Central memory CD4-positive, alpha-beta T cell (primary cell): ENCODE measurements at places on chromosomes 6 and 20.
A peak's percentile ranks its signal among the peaks of the same experiment; 100 is the strongest.

DNA sequence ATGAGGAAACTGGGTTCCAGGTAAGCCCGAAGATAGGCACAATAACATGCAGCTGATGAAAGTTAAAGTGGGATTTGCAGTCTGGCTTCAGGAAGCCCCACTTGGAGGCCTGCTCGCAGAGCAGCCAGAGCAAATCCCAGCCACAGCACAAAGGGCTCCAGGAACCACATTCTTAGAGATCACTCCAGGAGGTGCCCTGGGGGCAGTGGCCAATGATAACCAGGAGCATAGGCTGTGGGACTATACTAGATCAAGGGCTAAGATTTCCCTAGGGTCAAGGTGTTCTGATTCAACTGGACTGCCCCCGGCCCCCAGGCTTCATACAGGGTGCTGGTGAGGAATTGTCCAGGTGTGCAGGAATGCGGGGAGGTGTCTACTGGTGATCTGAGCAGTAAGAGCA lies 133.9 kb upstream of the PTPRT start:
- DNase-seq, result no peak

GRCh38 chr6:13351271-13351670 lies 22.9 kb upstream of the TBC1D7 start:
- no peak for DNase-seq

DNA sequence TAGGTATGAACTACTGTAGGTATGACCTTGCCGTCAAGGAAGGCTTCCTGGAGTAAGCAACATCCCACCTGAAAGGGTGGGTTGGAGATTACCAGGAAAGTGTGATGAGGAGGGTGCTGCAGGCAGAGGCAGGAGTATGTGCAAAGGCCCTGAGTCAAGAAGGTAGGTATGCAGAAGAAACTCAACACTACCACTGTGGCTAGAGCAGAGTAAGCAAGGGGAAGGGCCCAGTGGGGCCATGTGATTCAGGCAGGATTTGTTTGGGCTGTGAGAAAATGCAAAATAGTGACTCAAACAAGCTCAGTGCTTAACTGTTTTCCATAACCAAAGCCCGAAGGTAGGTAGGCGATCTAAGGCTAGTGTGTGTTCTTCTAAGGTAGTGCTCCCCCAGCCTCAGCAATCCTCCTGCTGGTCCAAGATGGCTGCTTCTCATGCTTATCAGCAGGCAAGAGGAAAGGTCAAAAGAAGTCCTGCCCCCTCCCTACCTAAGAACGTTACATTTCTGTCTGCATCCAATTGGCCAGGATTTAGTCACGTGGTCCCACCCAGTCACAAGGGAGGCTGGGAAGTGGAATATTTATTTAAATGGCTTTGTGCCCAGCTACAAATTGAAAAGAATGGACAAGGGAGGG lies 36.2 kb upstream of the HMGA1 start:
- DNase-seq, result no peak

DNA sequence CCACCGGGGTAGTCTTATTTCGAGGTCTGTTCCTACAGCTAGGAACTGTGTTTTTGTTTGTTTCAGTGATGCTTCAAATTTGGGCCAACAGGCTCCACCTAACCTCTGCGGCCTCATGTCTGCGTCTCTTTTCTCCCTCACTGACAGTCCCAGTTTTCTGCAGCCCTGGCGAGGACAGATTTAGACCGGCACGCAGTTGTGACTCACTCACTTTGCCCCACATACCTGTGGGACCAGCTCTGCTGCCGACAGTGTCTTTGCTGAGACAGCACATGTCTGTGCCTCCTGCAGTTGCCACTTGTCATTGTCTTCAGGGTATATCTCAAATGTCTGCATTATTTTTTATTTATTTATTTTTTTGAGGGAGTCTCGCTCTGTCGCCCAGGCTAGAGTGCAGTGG lies 29.2 kb downstream of the OSBPL2 start:
- no peak for DNase-seq

DNA sequence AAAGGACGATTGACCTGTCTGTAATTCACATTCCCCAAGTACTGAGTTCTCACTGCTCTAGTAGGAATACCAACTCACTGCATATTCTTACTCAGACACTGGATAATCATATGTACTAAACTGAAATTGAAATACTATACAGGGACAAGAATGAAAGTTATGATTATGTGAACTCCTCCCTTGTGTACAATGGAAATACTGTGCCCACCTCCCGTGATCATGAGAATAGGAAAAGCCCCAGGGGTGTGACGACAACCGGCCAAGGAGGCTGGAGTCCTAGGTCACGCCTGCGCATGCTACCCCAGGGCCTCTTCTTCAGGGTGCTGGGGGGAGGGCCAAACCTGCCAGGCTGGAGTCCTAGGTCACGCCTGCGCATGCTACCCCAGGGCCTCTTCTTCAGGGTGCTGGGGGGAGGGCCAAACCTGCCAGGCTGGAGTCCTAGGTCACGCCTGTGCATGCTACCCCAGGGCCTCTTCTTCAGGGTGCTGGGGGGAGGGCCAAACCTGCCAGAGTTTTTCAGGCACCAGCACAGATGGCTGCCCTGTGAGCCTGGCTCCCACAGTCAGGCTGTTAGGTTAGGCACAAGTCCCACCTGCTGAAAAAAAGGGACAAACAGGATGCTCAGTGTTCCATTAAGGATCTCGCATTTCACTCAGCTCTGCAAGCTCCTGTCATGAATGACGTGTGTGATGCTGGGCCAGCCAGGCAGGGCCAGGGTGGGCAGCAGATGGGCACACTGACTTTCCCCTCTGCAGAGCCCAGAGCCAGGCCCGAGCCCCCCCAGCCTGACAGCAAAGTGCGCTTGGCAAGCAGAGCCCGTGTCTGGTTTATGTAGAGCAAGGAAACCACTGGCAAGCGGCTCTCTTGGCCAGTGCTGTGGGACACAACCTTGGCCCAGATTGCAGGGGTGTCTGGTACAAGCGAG lies 107.7 kb downstream of the FOXF2 start:
- no peak for DNase-seq

DNA sequence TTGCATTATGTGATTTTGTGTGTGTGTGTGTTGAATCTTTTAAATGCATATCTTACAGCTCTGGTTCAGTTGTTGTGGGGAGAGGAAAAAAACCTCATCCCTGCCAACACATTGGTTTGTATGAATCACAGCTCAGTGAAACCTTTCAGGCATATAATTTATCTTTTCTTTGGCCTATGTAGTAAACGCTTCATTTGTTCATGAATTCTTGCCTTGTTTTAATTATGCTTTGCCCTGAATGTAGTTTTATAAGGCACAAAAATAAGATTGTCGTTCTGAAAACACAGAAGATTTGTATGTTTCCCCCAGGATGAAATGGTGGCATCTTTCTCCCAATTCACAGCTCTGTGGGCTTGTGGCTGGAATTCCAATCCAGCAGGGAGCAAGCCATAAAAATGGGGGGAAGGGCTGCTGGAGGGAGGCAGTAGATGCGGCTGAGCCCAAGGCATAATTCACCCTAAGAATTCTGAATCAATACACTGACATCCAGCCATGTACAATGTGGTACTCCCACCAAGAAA lies 45.1 kb downstream of the BCAS1 start:
- no peak for DNase-seq

DNA sequence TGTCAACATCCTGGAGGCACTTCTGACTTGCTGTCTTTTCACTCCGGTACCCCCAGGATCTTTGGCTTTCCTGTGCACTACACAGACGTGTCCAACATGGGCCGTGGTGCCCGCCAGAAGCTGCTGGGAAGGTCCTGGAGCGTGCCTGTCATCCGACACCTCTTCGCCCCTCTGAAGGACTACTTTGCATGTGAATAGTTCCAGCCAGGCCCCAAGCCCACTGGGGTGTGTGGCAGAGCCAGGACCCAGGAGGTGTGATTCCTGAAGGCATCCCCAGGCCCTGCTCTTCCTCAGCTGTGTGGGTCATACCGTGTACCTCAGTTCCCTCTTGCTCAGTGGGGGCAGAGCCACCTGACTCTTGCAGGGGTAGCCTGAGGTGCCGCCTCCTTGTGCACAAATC lies 12.0 kb upstream of the MAPRE1 start:
- DNase-seq, result no peak

DNA sequence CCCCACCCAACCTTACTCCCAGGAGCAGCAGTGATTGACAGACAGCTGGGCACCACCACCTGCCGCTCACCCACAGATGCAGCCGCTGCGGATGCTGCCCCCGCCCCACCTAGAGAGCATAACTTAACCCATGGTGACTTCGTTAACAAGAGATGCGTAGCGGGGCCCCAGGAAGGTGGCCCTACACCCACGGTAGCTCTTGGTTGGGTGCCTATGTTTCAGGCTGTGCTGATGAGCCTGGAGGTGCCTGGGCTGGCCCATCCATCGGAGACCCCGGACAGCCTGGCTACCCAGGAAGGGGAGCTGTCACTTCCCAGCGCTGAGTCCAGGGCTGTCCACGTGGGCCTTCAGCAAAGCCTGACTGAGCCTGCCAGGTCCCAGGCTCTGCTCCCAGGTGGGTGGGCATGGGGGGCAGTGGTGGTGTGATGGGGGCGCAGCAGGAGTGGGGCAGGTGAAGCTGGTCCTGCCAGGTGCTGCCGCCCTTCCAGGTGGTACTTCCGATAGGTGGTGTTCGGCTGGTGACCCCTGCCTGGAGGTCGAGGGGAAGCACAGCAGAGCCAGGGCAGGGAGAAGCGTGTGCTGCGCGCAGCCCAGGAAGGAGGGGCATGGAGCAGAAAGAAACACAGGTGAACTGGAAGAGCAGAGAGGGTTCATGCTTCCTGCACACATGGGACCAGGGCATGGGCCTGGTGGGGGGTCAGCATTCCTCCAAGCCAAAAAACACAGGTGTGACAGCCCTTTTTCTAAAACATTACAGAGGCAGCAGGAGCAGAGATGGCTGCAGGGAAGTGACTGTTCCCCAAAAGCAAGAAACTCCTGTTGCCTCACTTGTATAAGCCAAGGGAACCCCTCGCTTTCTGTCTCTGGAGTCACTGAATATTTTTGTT lies 56.9 kb downstream of the SYNJ2 start:
- DNase-seq, result no peak

DNA sequence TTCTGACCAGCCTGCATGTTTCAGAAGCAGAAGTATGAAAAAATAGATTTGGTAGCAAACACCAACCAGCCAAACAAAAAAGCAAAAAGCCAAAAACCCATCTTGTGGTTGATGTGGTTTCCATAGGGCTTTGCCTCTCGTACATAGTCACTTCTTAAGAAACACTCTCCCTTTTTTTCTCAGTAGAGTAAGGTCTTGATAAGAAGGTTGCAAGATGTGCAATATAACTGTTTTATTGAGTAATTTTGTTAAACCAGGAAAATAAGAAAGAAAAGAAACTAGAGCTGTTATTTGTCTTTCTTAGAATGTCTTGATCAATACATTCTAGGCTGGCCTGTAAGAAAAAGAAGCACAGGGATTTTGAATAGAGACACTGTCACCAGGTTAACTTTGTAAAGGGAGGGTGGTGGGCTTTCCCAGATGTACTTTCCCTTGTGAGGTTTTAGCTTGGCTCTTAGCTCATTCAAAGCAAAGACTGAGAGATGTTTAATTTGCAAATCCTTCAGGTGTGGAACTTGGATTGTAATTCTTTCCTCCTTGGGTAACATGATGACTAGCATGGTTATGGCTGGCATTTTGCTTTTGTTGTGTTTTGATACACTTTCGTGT lies 49.7 kb downstream of the AKAP12 start:
- no peak for DNase-seq

DNA sequence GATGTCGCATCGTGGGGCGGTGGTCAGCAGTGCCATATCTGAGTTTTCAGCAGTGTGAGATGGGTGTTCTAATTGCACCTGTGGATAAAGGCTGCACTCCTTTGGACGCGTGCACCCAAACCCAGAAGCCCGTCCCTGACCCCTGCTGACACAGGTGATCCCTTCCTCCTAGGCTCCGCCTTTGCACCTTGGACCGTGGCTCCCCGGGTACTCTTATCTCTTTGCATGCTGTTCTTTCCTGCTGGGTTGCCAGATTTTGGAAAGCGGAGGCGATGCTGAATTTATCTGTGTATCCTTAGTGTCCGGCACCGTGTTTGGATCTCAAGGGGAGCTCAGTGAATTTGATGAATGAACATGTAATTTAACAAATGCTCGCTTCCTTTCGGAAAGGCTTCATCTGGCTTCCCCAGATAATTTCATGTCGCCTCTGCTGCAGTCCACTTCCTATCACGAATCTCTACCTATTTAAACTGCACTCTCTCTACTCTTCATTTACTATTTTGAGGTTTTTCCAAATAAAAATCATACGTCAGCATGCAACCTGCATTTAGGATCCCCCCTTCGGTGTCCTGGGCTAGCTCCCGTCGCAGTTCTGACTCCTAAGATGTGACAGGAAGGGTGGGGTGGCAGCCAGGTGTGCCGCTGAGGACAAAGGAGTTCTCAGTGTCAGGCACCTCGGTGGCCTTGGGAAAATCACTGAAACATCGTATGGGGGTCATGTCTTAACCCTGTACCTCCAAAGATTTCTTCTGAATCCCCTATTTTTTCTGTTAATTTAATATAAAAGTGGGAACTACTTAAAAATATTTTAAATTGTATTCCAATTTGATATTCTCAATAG lies 753 bp upstream of the PERP start:
- DNase-seq, result peak; percentile 10

GRCh38 chr20:36181934-36182603 lies 27.5 kb downstream of the EPB41L1 start:
- DNase-seq, result no peak

DNA sequence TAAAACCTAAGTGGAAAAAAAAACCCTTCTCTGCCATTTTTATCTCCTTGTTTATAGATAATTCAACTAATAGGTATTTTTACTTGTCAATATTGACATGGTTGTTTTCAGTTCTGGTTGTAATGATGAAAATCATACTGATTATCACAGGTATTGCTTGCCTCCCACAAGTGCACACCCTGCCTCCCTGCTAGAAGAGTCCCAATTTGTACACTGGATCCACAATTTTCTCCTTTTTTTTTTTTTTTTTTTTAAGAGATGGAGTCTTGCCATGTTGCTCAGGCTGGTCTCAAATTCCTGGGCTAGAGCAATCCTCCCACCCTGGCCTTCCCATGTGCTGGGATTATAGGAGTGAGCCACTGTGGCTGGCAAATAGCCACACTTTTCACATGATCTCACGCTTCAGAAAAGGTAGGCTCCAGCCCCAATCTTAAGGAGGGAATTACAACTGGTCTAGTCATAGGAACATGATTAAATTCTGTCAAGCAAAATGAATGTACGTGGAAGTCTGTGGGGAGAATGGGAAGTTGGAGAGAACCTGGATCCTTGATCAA lies 12.3 kb downstream of the DYNLT2 start:
- no peak for DNase-seq

DNA sequence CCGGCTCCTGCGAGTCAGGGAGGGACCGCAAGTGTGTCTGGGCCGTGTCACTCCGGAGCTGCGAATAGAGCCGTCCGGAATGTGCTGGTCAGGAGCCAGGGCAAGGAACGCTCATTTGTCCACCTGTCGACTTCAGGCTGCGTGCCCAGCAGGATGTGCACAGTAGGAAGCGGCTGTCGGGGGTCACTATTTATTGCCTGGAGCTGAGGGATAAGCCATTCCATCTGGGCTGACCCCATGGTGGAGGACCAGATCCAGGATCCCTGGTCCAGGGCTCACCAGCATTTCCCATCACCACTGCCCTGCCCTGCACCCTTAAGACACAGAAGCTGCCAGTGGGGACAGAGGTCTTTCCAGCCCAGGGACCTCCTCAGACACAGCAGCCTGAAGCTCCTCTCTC lies 14.7 kb downstream of the NTSR1 start:
- DNase-seq, result no peak
